ENCODE measurements at places on chromosomes 6 and 20.

DNA sequence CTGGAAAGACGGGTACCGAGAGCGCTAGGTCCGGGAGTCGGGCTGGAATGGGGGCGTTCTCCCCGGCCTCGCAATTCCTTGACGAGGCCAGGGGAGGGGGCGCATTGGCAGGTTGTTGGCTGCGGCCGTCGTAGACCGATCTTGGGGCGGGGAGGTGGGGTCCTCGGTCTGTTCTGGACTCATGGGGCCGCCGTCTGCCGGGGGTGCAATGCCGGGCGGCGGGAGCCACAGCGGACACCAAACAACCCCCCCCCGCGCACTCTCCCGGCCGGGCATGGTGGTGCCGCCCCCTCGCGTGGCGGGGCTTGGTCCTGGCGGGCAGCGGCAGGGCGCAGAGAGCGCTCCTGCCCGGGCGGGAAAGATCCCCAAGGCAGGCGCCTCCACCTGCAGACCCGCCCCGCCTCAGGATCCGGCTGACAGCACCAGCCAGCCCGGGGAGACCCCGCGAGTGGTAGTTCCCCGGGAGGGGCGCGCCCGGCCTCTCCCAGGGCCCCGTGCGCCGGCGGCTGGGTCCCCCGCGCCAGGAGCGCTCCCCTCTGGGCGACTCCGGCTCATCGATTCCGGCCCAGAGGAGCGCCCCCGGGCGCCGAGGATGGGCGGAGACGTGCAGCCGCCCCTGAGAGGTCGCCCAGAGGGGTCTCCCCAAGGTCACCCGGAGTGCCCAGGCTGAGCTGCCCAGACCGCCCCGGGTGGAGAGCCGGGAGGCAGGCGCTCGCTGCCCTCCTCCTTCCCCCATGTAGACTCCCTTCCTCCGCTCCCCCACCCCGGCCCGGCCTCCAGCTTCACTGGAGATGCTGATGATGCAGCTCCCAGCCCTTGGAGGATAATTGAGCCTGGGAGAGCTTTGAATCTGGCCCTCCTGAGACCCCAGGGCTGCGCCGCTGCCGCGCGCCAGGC lies 709 bp downstream of the PPP1R16B start:
- DNase-seq, result no peak

GRCh38 chr6:54390362-54390761 lies 82.1 kb downstream of the TINAG start:
- DNase-seq, result no peak

DNA sequence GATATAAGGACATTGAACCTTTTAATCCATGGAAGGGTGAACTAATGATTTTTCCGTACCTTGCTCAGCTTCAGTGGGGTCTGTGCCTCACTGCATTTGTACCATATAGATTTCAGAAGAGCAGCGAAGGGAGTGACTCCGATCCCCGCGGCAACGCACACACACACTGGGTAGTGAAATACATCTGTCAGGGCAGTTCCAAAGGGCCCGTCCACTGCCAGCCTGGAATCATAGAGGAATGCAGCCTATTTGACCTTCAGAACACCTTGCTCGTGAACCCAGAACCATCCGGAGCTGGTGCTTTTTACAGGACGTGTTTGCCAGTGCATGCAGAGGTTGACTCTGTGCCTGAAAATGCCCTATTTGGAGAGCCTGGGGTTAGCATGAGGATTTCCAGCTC lies 33.0 kb downstream of the NOX3 start:
- no peak for DNase-seq

- DNase-seq, result peak; percentile 71
These were observed 108.5 kb downstream of the LY86 start for GRCh38 chr6:6696867-6697531.

GRCh38 chr20:46356195-46357029 lies 48.1 kb upstream of the CDH22 start:
- no peak for DNase-seq

- peak; percentile 57 for DNase-seq
These were observed at the start of gene TSHZ2 for GRCh38 chr20:52972190-52972937. TSHZ2 (plus strand) TSS chr20:52972358; CDS start chr20:52973294, 936 bp downstream.

GRCh38 chr6:148629181-148629580 lies 117.6 kb upstream of the UST start:
- no peak for DNase-seq

GRCh38 chr20:8855315-8855714 lies 213.6 kb upstream of the PLCB4 start:
- peak; percentile 73 for DNase-seq

DNA sequence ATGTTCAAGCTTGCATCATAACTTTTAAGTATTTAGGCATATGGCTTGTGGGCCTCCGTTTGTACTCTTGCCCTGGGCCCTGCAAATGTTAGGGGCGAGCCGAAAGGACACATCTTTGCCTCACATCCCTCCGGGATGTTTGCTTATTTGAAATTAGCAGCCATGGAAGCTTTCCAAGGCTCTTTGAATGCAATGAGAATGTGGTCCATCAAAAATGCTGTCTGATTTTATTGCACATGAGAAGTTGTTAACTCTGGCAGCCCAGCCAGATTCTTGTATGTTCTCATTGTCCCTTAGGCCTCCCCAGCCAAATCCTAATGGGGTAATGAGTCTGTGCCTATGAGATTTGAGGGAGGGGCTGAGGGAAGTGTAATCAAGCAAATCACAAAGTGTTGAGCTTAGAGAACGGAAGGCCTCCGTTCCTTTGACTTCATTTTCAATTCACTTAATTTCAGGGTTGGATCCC lies 261.2 kb upstream of the MARCKS start:
- DNase-seq, result no peak

- DNase-seq, result no peak
These were observed 98.9 kb upstream of the ENPP5 start for GRCh38 chr6:46269447-46270229.

GRCh38 chr20:62425281-62426058 lies 1.9 kb downstream of the RBBP8NL start:
- no peak for DNase-seq

GRCh38 chr6:12170351-12171092 lies 119.6 kb upstream of the EDN1 start:
- no peak for DNase-seq

GRCh38 chr6:163413345-163414116 lies 987 bp upstream of the QKI start:
- peak; percentile 92 for DNase-seq

GRCh38 chr20:64219202-64219601 lies 36.3 kb upstream of the PCMTD2 start:
- no peak for DNase-seq

DNA sequence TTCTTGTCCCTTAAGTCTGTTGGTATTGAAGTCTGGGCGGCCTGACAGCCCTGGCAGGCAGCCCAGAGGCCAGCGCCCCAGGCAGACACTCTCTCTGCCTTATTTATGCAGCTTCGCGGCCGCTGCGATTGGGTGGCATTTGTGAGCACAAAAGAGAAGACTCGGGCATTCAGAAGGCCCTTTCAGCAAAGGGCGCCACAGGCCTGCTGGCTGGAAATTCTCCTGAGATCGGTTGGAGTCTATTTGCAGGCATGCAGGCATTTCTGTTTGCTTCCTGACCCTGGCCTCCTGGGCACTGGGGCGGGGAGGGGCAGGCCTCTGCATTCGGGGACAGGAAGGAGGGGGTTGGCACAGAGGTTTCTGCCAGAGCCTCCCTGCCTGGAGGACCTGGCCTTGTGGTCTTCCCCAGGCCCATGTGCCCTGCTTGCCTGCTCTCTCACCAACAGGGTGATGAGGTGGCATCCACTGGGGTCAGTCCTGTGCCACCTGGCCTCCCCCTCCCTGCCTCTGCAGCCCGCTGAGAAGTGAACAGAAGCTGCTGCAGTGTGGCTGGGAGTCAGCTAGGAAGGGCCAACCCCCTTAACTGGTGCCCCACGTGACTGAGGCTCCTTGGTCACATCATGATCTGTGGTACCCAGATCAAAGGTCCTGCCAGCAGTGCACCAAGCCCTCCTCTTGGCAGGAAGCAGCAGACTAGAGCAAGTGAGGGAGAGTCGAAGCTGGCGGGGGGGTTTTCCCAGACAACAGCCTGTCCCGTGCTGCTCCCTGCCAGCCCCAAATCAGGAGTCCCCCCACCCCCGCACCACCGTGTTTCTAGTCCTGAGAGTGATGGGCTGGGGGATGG lies 16.6 kb upstream of the CCDC167 start:
- peak; percentile 42 for DNase-seq

DNA sequence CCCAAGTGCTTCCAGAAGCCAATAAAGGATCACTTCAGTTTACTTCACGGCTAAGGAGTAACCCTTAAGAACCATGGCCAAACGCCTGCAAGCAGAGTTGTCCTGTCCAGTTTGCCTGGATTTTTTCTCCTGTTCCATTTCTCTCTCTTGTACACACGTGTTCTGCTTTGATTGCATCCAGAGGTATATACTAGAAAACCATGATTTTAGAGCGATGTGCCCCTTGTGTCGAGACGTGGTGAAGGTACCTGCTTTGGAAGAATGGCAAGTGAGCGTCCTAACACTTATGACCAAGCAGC lies 2.5 kb downstream of the RFPL4B start:
- no peak for DNase-seq

- DNase-seq, result no peak
These were observed 18.5 kb upstream of the ERVFRD-1 start for GRCh38 chr6:11129908-11130565.

GRCh38 chr6:75167851-75168250 lies 38.0 kb downstream of the COL12A1 start:
- no peak for DNase-seq

- no peak for DNase-seq
These were observed 509.9 kb downstream of the TENT5A start for GRCh38 chr6:81242624-81243023.

GRCh38 chr6:75116946-75117345 lies 88.9 kb downstream of the COL12A1 start:
- no peak for DNase-seq

DNA sequence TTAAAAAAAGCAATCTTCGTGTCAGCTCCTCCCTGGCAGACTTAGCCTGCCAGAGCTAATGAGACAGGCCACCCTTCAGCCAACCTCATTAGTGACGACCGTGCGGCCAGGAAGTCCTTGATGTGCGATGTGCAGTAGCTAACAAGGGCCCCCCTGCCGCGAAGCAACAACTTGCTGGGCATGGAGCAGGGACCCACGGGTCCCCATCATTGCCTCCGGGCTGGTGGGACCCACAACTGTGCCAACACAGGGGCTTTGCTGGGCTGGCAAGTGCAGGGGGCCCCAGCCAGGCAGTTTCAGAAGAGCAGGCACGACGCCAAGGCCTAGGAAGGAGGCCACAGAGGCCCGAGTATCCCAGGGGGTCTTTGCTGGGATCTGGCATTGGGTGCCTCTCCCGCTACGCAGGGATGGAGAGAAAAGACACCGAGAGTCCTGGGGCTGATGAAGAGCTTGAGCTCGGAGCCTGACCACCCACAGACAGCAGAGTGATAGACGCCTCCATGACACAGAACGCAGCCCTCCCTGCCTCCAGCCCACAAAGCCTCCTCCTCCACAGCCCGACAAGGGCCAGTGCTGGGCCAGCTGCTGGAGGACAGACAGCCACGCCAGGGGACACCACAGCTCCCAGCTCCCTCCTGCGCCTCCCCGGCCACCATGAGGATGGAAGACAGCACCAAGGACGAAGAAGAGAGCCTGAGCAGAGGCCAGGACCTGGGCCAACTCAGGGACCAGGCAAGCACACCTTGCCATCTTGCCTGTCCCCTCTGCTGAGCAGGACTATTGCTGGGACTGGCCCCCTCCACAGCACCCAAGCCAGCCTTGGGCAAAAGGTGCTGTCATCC lies 96.6 kb downstream of the YTHDF1 start:
- no peak for DNase-seq

DNA sequence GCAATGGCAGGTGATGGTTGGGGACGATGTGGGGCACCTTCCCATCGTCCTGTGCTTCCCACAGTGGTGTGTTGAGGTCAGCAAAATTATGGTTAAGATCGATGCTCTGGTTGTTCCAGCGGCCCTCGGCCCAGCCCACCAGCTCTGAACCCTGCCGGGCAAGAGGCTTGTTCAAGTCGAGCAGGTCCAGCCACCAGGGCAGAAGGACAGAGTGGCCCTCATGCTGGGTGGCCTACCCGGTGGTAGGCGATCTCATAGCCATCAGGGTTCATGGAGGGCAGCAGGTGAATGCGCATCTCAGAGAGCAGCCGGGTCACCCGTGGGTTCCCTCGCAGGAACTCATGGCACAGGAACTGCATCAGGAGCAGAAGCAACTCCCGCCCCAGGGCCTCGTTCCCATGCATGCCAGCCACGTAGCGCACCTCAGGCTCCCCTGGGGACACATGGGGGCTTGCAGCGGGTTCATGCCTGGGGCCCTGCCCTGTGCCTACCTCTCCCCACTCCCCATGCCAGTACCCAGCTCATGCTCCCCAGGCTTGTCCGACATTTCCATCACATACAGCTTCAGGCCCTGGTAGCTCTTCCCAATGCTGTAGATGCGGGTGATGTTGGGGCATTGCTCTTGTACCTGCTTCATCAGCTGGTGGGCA lies 4.3 kb downstream of the CPXM1 start:
- DNase-seq, result no peak

DNA sequence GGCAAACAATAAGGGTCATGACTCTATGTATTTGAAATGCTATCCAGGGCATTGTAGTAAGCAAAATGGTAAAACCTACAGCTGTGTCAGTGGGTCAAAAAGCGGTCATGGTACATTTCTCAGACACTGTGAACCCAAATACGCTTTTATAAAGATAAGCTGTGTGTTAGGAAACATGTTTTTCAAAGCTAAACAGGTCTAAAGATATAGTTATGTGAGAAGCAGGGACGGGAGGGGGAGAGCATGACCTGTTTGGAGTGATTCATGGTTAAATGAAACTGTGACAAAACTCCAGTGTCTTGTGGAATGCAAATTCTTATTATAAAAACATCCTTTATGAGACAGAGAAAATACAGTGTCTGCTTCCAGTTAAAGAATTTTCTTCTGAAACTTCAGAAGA lies 205.4 kb upstream of the BMP2 start:
- peak; percentile 76 for DNase-seq

- no peak for DNase-seq
These were observed 58.8 kb upstream of the LTV1 start for GRCh38 chr6:143784316-143784715.

DNA sequence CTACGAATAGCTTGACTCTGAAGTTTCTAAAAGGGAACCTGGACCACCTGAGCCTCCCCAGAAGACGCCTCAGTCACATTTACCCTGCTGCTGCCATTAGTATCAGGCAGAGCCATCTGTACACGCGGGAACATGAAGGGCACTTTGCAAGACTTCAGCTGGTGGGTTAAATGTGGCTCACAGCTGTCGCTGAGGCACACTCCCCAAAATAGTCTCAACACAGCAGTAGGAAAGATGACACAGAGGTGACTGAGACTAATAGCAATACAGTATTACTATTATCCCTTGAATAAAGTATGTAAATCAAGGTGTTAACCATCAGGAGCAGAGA lies 29.0 kb downstream of the PSMB1 start:
- DNase-seq, result no peak

GRCh38 chr6:46828939-46829338 lies 35.8 kb downstream of the MEP1A start:
- no peak for DNase-seq

- no peak for DNase-seq
These were observed 101.2 kb downstream of the MKKS start for GRCh38 chr20:10332656-10333415.

DNA sequence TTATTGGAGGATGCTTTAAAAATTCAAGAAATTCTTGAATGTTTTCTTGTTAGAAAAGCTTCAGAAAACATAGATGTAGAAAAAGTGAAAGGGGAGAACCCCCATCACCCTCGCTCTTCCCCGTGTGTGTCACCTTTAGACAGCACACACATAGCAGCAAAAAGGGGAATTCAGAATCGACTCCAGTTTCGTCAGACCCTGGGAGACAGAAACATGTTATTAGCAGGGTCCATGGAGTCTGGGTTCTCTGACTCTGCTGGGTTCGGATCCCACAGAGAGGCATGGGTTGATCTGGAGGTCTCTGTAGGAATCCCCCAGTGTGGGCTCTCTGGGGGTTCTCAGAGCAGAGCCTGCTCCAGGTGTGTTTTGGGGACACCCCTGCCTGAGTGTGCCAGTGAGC lies 43.7 kb downstream of the ARHGAP40 start:
- no peak for DNase-seq

Measured in kidney tubule cell (primary cell).